ENCODE measurements at places on chromosomes 7 and 10.

GRCh38 chr7:114082642-114083165 is 163.9 kb upstream of the PPP1R3A start:
- DNase-seq, result no peak

GRCh38 chr10:61683319-61683718 is 20.6 kb downstream of the CABCOCO1 start:
- DNase-seq, result no peak

GRCh38 chr7:115910541-115911164 is 119.9 kb downstream of the TFEC start:
- DNase-seq, result peak; percentile 29

DNA sequence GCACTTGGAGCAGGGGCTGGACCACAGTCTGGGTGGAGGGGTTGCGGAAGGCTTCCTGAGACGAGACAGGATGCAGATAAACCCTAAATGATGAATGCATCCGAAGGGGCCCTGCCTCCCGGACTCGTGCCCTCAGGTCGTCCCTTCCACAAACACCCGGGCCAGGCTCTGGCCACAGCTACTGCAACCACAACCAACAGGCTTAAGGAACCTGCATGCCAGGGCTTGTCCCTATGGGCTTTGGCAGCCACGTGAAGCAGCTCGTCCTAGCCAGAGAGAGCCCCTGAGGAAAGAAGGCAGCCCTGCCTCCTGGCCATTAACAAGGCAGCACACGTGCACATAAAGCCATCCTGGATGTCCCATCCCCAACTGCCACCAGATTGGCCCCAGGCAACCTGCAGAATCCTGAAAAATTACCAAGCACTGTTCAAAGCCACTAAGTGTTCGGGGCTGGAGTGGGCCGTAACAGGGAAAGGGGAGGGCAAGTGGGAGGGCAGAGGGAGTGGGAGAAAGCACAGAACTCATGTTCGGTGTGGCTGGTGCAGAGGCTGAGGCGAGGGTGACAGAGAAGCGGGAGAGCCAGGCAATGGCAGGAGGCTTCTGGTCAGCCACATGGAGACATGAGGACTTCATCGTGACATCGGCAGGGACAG is 62.7 kb downstream of the MAD1L1 start:
- no peak for DNase-seq

DNA sequence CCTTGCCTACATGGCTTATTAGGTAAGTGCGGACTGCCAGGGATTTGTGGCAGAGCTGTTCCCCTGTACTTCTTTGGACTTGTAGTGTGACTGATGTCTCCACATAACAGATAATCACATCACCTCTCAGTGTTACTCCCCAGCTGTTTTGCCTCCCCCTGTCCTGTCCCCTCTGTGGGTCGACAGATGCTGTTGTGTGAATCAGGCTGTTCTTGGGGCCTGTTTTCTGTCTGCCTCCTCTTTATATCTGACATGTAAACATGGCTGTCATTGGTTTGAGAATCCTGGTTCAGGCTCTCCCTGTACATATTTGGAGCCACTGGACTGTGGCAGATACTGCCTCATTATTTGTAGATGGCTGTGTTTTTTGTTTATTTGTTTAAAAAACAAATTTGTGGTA is 22.7 kb downstream of the CCNY start:
- no peak for DNase-seq

GRCh38 chr7:121916211-121916610 is 43.2 kb downstream of the PTPRZ1 start:
- no peak for DNase-seq

GRCh38 chr10:74598891-74599566 is 227.4 kb upstream of the KAT6B start:
- DNase-seq, result no peak

DNA sequence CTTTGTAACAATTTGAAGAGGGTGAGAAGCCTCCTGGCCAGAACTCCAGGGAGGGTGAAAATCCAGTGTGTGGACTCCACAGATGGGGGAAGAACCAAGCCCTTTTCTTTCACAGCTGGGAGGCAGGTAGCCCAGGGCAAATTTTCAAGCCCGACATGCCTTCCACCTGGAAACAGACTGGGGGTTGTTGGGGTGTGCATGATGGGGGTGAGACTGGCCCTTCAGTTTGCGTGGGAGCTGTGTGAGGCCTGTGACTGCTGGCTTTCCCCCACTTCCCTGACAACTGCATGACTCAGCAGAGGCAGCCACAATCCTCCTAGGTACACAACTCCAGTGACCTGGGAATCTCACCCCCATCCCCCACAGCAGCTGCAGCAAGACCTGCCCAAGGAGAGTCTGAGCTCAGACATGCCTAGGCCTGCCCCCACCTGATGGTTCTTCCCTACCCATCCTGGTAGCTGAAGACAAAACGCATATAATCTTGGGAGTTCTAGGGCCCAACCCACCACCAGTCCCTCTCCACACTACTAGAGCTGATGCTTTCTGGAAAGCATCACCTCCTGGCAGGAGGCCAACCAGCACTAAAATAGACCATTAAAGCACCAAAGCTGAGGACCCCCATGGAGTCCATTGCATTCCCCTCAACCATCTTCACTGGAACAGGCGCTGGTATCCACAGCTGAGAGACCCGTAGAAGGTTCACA is 445.4 kb downstream of the TFEC start:
- DNase-seq, result peak; percentile 15

DNA sequence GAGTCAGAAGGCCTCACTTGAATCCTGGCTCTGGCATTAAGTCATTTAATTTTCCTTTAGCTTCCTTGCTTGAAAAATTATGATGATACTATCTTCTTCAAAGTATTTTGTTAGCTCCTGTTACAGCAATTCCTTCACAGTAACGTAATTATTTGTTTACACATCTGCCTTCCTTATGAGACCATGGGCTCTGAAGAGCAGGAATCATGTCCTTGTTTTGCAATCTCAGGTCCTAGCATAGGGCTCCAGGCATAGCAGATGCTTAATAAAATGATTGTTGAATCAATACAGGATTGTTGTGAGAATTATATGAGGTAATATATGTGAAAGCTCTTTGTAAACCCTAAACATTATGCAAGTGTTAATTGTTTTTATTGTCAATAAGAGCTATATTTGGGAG is 25.5 kb downstream of the KLHDC10 start:
- no peak for DNase-seq

DNA sequence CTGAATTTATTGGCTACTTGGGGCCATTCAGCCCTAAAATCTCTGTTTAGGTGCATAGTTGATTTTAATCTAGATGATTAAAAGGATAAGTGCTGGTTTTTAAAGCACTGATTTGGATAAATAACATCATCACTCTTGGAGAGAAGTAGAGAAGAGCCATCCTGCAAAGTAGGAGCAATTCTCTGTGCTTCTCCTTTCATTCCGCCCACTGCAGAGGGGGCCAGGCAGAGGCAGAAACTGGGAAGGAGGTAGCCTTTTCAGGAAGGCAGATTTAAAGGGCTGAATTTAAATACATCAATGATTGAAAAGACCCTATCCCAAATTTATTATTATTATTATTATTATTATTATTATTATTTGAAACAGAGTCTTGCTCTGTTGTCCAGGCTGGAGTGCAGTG is 14.1 kb downstream of the MAP3K8 start:
- no peak for DNase-seq

DNA sequence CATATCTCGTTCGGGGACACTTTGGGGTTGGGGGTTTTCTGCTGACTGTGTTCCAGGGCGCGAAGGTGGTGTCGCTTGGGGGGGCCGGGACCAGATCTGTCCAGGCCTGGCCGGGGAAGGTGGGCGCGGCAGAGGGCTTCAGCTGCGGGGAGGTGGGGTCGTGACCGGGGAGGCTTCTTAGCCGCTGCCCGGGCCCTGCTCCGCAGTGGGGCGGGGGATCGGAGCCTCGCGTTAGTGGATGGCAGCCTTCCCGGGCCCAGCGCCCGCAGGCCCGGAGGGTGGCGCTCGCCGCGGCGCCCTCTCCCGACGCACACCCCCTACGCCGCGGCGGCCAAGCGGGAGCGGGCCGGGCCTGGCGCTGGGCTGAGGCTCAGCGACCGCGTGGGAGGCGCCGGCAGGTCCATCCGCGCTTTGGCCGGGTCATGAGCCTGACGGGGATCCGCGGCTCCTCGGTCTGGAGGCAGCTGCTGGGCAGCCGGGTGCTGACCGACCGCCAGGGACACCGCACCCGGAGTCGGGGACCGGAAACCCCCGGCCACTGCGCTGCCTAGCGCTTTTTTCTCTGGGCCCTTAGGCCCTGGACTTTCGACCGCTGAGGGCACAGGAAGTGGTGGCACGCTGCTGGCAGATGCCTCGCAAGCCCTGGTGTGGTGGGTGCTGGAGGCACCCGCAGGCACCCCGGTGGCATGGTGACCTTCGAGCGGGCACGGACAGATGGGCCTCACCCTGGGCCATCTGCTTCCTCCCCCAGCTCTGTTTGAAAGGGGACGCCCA is 1.2 kb downstream of the AGAP3 start:
- DNase-seq, result peak; percentile 47

DNA sequence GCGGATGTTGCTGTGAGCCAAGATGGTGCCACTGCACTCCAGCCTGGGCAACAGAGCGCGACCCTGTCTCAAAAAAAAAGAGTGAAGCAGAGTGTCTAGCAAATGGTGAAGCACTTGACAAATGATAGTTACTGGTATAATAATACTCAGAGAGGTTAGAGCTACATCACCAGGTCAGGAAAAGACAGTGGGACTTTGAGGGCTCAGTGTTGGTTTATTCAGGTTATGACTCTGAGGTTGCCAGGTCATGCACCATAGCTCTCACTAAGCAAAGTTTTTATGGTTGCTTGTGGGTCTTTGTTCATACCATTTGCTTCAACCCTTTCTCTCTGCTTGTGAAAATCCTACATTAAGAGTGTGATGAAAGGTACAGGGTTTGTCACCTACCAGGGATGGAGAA is 13.6 kb downstream of the MRPS33 start:
- no peak for DNase-seq

DNA sequence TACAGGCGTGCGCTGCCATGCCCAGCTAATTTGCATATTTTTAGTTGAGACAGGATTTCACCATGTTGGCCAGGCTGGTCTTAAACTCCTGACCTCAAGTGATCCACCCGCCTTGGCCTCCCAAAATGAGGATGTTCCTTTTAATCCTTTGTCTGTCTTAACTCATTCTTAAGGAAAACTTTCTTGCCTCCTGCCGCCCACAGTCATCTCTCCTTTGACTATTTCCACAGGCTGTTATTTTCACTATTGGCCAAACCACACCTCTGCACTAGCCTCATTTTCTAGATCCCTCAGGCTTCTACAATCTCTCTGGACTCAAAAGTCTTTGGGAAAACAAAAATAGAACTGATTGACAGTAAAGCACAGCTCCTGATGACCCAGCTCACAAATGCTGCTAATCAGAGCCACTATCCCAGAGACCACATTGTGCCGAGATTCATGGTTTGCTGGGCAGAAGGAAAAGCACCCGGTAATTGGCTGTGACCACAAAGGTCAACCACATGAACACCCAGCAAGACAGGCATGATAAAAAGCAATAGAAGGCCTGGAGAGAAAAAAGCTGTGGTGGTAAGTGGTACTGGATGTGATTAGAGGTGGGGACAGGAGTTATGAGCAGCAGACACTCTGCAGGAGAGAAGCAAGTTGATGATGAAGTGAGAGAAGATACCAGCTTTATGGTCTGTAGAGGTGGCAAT is 44.1 kb upstream of the ZNRF2 start:
- DNase-seq, result no peak

GRCh38 chr7:107592361-107593024 is 12.4 kb downstream of the BCAP29 start:
- no peak for DNase-seq

DNA sequence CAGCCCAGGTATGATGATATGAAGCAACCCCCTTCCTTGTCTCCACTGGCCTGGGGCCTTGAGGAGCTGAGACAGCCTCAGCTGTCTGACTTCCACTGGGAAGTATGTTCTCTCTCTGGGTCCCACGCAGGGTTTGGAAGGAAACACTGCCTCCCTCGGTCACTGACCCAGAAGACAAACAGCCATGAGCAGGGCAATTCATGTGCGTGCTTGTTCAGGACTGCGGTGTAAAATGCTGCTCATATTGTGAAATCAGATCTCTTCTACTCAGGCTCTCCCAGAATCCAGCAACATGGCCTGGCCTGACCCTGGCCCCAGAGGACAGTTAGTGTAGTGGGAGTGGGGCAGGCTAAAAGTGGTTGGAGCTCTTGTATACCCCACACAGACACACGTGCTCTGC is 2.8 kb downstream of the CLCN1 start:
- no peak for DNase-seq

- no peak for DNase-seq
These were observed 224.8 kb downstream of the DNAJB9 start for GRCh38 chr7:108794466-108794865.

DNA sequence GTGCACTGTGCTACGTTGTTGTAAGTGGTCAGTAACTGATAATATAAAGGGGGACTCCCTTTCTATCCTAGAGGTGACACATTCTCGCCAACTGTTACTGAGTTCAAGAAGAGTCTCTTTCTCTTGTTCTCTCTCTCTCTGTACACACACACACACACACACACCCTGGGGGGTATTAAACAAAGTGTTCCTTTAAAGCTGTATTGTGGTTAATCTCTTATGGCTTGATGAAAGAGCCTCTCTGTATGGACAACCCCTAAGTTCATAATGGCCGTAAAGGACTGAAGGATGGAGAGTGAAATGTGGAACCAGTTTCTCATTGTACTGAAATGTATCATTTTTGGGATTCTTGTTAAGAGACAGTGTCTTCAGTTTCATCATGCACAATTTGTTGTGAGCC is 145.2 kb upstream of the BMPER start:
- no peak for DNase-seq

GRCh38 chr7:108455551-108455997 is 662 bp downstream of the NRCAM start:
- no peak for DNase-seq

DNA sequence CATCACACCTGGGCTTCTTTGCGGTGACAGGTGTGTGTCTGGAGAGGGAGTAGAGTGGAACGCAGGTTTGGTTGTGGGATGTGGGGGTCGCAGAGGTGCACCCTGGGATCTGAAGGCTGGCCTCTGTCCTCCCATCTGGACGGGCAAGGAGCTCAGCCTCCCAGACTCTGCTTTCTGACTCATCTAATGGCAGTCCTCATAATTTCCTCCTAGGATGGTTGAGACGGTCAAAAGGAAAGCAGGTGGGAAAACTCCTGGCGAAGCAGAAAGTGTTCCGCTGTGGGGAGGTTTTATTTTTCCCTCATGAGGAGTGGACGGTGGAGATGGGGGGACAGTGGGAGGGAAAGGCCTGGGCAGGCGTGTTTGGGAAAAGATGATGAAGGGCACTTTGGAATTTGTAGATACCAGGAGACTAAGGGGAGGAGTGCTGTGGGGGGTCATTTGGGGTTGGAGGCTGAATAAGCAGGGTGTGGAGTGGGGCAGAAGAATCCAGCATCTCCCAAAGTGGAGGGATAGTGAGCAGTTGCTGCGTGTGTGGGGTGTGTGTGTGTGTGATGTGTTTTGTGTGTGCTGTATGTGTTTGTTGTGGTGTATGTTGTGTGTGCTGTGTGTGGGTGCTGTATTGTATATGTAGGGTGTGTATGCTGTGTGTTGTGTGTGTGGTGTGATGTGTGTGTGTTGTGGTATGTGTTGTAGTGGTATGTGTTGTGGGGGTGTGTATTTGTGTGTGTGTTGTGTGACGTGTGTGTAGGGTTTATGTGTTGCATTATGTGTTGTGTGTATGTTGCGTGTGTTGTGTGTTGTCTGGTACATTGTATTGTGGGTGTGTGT is 97.2 kb upstream of the PODXL start:
- DNase-seq, result peak; percentile 86

- DNase-seq, result no peak
These were observed 56.8 kb downstream of the SEMA3A start for GRCh38 chr7:84137812-84138211.

- no peak for DNase-seq
These were observed 70.1 kb upstream of the RAB18 start for GRCh38 chr10:27433976-27434375.

- no peak for DNase-seq
These were observed 91.8 kb downstream of the ARHGAP12 start for GRCh38 chr10:31836569-31837406.
